HT1080 (cell line): ENCODE measurements at places on chromosomes 5 and 9. TPM values are rescaled to one million over a fixed set of nuclear protein-coding genes. Genes with fewer than 3 reads are reported as not detected.

DNA sequence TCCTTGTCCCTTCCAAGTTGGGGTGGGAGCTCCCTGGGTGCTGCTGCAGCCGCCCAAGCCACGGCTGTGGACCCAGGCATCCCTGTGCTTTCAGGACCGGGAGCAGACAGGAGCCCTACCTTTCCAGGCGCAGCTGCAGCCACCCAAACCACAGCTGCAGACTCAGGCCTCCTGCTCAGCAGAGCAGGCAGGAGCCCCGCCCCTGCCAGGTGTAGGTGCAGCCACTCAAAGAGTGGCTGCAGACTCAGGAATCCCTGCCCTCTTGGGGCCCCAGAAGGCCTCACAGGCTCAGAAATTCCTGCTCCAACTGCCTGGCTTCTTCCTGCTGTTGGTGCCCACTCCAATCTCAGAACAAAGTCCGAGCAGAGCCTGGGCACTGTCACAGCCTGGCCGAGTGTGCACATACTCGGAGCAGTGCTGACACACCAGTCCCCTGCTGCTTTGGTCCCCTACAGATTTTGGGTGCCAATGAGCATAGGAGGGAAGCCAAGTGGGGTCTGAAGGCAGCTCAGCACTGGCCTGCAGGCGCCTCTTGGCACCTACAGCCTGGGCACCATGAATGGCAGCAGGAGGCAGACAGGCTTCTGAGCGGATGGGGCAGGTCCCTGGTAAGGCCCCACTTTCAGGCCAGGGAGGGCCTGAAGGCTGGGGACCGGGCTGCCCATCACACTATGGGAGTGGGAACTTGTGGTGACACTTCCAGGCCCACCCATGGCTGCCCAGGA lies 6.0 kb upstream of the TESK1 start:
- no peak for DNase-seq

DNA sequence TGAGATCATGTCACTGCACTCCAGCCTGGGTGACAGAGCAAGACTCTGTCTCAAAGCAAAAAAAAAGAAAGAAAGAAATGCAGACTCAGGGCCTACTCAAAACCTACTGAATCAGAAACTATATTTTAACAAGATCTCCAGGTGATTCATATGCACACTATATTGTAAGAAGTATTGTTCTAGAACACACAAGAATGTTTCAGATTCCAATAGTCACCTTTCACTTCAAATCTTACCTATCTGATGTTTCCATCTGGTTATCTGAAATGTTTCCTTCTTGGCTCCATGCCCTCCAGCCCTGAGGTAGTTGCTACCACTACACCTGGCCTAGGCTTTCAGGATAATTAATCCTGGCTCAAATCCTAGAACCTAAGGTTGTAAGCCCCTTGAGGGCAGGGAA lies 36.8 kb upstream of the SNX2 start:
- no peak for DNase-seq

GRCh38 chr9:120312031-120312430 lies 267.9 kb downstream of the CDK5RAP2 start:
- no peak for DNase-seq

- DNase-seq = no peak
Observed at GRCh38 chr5:73434461-73434860, 14.1 kb downstream of the FOXD1 start.

GRCh38 chr9:23254404-23255184 lies 571.4 kb downstream of the ELAVL2 start:
- DNase-seq = no peak

GRCh38 chr5:131206772-131207171 lies 36.0 kb downstream of the LYRM7 start:
- no peak for DNase-seq

DNA sequence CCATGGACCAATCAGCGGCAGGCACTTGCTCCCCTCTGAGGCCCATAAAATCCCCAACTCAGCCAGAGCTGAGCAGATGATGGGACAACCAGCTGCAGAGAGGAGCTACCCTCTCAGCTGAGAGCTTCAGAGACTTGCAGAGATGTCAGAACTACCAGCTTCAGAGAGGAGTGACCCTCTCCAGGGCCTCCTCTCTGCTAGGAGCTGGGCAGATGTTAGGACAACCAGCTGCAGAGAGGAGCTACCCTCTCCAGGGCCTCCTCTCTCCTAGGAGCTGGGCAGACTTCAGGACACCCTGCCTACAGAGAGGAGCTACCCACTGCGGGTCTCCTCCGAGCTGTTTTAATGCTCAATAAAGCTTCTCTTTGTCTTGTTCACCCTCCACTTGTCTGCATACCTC lies 3.0 kb upstream of the AUH start:
- no peak for DNase-seq

DNA sequence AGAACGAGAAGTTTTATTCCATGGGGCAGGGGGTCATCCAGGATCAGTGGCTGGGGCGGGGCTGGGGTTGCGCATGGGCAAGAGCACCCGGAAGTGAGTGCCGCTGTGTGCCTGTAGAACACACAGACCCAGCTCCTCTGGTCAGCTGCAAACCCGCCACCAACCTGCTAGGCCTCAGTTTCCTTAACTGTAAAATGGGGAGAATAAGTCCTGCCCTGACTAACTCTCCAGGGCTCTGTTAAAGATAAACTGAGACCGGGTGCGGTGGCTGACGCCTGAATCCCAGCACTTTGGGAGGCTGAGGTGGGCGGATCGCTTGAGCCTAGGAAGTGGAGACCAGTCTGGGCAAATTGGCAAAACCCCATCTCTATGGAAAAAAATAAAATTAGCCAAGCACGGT lies 152.2 kb downstream of the GABBR2 start:
- DNase-seq = no peak

GRCh38 chr5:146283344-146283761 lies 55.3 kb upstream of the POU4F3 start:
- peak; percentile 99 for DNase-seq

DNA sequence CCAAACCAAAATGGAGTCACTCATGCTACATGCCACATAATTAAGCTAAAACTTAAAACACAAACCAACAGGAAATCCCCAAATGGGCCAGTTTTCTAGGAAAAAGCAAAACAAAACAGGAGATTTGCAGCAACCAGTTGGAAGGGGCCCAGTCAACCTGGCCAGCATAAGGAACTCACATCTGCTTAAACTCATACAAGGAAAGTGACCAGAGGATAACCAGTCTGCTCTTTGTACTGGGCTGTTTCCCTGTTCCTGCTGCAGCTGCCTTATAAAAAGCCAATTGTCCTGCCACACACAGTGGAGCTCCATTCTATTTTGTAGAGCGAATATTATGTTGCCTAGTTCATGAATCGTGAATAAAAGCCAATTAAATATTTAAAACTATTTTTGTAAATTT lies 29.5 kb upstream of the PTPDC1 start:
- DNase-seq = no peak

GRCh38 chr9:113913426-113914195 lies 37.5 kb downstream of the ZNF618 start:
- DNase-seq = no peak

GRCh38 chr9:87859786-87860185 lies 22.9 kb upstream of the SPATA31E1 start:
- no peak for DNase-seq

- no peak for DNase-seq
Observed at GRCh38 chr9:68777070-68777763, 72.2 kb downstream of the PIP5K1B start.

- DNase-seq = no peak
Observed at GRCh38 chr5:131193106-131193505, 22.4 kb downstream of the LYRM7 start.

- no peak for DNase-seq
Observed at GRCh38 chr9:117368684-117369230, 46.1 kb downstream of the ASTN2 start.

DNA sequence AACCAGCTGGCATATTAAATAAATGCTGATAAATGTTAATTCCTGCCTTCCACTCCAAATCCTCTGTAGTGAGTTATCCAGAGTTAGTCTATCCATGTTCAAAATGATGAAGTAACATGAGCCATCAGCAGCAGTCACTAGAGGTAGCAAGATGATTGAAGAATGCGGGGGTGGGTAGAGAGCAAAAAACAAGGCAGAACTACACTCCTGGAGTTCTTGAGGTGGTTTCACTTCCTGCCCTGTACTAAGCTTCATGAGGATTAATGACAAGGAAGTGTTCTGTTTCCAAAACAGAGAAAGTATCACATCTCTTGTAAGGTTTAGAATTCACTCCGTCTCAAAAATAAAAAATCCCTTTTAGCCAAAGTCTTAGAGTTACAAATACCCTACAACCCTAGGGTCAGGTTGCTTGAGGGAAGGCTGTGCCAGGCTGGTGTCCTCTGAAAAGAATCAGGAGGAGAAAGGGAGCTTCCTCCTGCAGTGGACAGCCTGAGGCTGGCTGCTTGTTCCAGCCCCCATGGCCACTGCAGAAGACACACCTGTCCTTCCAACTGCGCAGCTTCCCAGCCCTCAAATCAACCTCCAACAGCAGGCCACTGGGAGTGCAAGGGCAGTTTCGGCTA lies 180.2 kb downstream of the DENND1A start:
- DNase-seq = peak; percentile 41

DNA sequence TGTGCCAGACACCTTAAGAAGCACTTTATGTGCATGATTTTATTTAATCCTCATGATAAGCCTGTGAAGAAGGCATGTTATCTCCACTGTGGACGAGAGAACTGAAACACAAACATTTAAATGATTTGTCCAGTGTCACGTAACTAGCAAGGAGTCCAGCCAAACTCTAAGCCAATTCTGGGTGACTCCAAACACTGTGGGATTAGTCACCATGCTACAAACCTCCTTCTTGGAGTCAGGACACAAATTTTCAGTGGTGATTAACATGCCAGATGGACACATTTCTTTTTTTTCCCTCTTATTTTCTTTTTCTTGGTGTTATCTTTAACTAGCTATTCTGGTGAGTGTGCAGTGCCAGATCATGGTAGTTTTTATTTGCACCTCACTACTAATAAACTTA lies 316.8 kb downstream of the NDUFS4 start:
- DNase-seq = peak; percentile 43

DNA sequence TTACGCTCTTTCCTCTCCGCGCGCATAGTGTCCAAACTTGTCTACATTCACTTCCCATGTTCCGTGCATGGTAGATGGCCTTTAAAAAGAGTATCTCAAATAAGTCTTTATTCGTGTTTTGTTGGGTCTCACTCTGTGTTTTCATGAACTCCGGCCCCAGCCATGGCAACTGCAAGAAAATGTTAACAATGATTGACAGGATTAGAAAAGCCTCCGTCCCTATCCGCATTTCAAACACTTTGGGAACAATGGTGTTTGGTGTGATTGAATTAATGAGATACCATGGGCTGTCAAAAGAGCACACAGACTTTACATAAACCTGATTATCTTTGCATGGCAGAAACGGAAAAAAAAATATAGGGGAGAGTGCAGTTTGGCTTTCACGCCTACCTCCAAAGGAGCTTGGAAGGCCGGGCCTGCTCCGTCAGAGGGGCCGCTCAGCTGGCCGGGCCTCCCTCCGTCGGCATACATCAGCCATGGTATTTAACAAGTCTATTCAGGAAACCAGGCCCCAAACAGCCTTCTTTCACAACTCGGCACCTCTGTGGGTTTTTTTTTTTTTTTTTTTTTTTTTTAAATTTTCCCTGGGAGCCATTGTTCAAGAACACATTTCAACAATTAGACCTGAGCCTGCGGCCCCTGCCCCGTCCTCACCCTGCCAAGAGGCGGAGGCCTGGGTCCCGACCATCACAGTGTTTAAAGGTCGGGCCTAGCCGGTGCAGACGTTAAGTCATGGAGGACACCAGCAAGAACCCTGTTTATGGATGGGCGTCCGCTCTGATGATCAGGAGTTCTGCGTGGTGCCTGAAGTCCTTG lies 323.8 kb upstream of the IRX4 start:
- no peak for DNase-seq

- no peak for DNase-seq
Observed at GRCh38 chr9:120712539-120713031, 1.7 kb downstream of the MEGF9 start.

- DNase-seq = no peak
Observed at GRCh38 chr5:150879358-150879757, 25.4 kb downstream of the ZNF300 start.

DNA sequence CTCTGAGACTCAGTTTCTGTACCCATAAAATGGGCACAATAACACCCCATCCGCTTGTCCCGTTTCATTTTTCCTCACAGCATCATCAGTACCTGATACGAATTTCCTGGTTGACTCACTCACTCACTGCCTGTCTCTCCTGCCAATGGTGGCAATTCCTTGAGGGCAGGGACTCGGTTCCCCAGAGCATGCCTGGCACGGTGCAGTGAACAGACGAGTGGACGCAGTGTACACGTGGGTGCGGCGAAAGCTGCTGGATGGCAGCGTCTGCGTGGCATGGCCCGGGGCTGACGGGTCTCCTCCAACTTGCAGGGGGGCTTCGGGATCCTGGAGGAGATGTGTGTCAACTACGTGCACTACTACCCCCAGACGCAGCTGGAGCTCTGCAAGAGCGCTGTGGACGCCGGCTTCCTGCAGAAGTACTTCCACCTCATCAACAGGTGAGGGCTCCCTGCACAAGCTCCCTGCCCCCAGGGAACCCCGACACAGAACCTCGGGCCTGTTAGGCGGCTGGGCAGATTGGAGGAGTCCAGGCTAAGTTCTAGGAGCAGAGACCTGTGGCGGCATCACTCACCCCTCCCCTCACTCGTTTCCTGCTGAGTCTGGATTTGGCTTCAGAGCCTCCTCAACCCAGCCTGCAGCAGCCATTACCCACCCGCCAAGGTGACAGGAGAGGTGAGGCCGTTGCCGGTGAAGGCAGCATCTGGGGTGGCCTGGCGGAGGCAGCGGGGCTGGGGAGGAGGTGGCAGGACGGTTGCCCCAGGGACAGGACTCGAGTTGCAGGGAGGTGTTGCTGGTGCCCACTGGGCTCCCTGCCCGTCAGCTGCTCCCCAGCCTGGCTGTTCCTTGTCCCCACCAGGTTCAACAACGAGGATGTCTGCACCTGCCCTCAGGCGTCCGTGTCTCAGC lies 20.3 kb downstream of the DBH start:
- no peak for DNase-seq

GRCh38 chr9:93081931-93082330 lies 14.1 kb upstream of the CARD19 start:
- DNase-seq = no peak

DNA sequence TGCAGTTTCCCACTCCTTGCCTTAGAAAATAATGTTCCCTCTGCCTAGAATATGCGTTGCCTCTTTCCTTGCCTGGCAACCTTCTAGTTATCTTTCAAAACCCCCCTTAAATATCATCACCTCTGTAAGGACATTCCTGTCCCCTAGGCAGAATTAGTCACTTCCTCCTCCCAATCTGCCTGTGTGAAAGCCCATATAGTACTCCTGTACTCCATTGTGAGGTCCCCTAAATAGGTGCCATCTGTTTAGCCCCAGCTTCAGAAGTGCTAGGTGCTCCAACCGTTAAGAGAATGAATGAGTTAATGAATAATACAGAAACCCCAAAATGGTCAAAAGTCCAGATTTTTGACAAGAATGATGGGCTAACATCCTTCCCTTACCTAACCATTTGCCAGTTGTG lies 181.4 kb downstream of the GDNF start:
- peak; percentile 54 for DNase-seq

GRCh38 chr5:32332966-32333365 lies 20.2 kb upstream of the MTMR12 start:
- DNase-seq = no peak

Gene ITK
- not detected in 2 replicates for total RNA-seq

Gene GRIA1
- 0.13 and 0.33 TPM in 2 replicates for total RNA-seq

Gene SHC3
- total RNA-seq = 0.03 TPM in 2 replicates

Gene PRR16
- total RNA-seq = 0.77 and 2.1 TPM in 2 replicates

Gene UHRF2
- 47.8 and 58.5 TPM in 2 replicates for total RNA-seq

Gene FLT4
- total RNA-seq = 0.03 and 0.31 TPM in 2 replicates

Gene WASHC1
- 7.7 and 9.3 TPM in 2 replicates for total RNA-seq

Gene STPG3
- not detected in 2 replicates for total RNA-seq

Gene PDCD1LG2
- total RNA-seq = 4.0 and 4.5 TPM in 2 replicates

Gene HMCN2
- total RNA-seq = 0.23 and 0.48 TPM in 2 replicates

Gene TRUB2
- 86.2 and 88.7 TPM in 2 replicates for total RNA-seq

Gene MTAP
- 1.8 and 1.9 TPM in 2 replicates for total RNA-seq

Gene DND1
- 1.8 and 2.8 TPM in 2 replicates for total RNA-seq

Gene ANXA2R
- total RNA-seq = 0.23 and 0.59 TPM in 2 replicates
